ENCODE measurements at places on chromosomes 11 and 22.

DNA sequence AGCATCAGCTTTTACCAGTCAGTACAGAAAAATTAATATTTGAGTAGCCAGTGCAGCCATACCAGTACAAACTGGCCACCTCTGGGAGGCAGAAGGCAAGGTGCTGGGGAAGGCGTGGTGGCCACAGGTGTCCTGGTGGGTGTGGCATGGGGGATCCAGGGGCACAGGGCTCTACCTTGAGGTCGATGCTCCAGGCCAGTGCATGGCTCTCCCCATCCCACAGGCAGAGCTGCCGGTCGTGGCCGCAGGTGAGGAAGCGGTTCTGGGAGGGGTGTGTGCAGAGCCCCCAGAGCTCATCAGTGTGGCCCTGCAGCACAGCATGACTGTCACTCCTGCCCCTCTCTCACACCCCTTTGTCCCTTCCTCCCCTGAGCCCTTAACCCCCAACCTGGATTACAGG, 3.8 kb upstream of the MTA2 start:
- DNase-seq = no peak

DNA sequence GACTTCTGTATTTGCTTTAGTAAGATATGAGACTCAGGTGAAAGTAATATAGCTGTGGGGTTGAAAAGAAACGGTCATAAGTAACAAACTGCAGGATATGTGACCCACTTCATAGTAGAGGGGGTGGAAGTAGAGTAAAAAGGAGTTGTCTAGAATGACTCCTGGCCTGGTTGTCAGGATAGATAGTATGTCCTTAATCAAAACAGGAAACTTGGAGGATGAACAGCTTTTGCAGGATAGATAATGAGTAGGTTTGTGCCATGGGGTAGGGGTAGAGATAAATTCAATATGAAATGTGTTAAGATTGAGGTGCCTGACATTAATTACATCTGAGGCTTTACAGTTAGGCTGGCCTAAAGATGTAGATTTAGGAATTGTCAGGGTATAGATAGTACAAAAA, 47.0 kb upstream of the B3GNT6 start:
- DNase-seq = no peak

DNA sequence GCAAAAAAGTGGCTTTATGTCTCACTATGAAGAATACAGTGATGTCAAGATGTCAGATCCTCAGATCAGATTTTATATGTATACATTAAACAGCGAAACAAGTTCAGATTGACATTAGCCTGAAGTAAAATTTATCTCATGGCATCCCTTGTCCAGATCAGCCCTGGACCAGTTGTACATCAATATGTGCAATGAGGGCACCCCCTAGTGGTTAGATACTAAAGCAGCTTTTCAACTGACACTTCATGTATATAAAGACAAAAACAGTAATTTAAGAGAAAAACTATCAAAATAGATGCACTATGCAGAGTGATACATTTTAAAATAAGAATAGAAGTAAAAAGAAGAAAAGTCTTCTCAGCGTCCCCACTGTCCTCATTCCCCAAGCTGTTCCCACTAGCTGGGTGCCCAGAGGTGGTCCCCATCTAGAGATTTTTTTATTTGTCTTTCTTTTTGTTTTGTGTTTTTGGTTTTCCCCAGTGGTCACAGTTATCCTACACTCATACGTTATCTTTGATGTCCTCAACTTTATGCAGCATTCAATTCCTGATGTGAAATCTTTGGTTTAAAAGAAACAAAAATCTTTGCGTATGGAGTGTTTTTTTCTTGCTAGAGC, 2193.4 kb upstream of the RAG2 start:
- no peak for DNase-seq

GRCh38 chr11:76685831-76686230, 15.3 kb upstream of the LRRC32 start:
- DNase-seq = no peak

GRCh38 chr11:102603091-102603490, 22.0 kb downstream of the MMP20 start:
- DNase-seq = no peak

- no peak for DNase-seq
These were observed 33.8 kb upstream of the SCUBE1 start for GRCh38 chr22:43376765-43377547.

DNA sequence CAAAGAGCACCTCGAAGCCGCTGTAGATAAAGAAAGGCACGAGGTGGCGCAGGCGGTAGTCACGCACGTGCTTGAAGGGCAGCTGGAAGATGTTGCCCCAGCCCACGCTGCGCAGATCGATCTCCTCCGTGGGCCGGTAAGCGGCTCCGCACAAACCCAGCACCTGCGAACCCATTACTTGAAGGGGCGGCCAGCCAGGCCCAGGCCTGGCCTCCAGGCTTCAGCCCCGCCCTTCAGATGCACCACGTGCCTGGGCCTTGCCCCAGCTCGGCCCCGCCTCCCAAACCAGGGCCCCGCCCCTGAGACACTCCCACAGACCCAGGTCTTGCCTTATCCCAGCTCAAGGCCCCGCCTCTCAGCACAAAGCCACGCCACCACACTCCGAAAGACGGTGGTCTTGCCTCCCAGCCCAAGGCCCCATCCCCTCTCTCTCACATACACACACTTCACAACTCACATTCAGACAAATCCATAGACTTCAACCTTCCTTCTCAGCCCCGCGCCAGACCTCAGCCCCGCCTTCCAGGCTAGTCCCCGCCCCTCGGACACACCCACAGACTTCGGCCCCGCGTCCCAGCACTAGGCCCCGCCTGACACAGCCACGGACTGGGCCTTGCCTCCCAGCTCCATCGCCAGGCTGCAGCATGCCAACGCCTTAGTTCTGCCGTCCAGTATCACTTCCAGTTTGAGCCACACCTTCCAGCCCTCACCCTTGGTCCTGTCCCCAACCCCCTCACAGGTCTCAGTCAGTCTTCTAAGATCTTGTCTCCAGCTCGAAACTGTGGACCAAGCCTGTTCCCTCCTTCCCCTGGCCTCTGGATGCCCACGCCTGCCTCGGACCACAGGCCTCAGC, 7.0 kb downstream of the UNC93B1 start:
- DNase-seq = no peak

- no peak for DNase-seq
These were observed 173.3 kb downstream of the CADM1 start for GRCh38 chr11:115330684-115331482.

DNA sequence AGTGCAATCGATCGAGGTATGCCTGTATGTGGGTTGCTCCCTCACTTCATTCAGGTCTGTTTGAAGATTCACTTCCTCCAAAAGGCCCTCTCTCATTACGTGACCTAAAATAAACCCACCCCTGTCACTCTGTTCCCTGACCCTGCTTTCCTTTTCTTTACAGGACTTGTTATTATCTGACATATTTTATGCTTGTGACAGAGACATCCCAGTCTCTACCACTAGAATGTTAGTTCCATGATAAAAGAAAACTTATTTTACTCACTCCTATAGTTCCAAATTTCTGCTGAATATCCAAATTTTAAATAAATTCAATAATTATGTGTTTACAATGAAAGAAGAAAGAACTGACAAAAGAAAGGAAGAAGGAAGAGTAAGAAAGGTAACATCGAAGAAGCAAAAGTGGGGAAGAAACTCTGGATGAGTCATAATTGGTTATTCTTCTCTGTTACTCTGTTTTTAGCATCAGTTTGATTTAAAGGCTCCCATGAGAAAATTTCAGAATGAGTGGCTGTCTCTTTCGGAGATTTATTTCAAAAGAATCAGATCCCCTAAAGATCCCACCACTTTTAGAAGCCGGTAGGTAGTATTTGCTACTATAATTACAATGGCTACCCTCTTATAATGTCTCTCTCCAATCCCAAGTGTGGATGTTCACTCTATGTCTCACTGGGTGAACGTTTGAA, 33.5 kb downstream of the ENTHD1 start:
- no peak for DNase-seq

- DNase-seq = no peak
These were observed 205.6 kb downstream of the DDX10 start for GRCh38 chr11:108870373-108871020.

- DNase-seq = no peak
These were observed 9.6 kb downstream of the ADM start for GRCh38 chr11:10314199-10315072.

- DNase-seq = no peak
These were observed 40.4 kb upstream of the AKIP1 start for GRCh38 chr11:8870411-8871170.

DNA sequence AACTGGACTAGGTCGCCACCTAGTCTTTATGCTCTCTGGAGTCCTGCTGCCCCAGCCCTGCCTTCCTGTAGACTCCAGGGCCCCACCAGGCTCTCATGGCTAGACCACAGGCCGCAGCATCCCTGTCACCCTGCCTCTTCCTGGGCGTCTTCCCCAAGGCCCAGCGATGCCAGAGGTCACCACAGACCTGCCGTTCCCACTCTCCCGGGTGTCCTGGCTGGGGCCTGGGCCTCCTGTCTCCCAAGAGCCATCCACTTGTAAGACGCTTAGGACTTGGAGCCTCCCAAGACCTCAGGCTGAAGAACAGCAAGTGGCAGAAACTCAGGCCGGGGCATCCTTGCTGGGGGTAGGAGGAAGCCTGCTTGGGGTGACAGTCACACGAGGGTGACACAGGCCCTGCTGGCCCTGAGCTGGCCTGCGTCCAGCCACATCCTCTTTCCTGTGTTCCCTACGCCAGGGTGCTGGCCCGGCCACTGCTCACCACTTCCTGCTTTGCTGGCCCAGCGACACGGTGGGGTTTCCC, 2.0 kb upstream of the TCIRG1 start:
- no peak for DNase-seq

- DNase-seq = no peak
These were observed 61.0 kb upstream of the MYO18B start for GRCh38 chr22:25680956-25681355.

DNA sequence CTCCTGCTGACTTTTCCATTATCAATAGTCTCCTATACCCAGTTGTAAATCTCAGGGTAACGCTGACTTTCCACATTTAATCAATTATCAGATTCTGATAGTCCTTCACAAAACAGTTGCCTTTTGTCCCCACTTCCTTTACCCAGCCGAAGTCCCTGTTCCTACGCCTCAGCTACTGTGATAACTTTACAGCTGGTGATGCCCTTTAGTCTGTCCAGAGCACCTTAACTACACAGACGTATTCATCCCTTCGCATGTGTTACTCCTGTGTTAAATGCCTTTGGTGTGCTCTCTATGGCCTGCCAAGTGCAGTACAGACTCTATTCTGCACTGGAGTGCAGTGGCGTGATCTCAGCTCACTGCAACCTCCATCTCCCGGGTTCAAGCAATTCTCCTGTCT, 20.2 kb downstream of the SSH3 start:
- DNase-seq = no peak

GRCh38 chr11:43632181-43632580, 48.4 kb upstream of the HSD17B12 start:
- no peak for DNase-seq

DNA sequence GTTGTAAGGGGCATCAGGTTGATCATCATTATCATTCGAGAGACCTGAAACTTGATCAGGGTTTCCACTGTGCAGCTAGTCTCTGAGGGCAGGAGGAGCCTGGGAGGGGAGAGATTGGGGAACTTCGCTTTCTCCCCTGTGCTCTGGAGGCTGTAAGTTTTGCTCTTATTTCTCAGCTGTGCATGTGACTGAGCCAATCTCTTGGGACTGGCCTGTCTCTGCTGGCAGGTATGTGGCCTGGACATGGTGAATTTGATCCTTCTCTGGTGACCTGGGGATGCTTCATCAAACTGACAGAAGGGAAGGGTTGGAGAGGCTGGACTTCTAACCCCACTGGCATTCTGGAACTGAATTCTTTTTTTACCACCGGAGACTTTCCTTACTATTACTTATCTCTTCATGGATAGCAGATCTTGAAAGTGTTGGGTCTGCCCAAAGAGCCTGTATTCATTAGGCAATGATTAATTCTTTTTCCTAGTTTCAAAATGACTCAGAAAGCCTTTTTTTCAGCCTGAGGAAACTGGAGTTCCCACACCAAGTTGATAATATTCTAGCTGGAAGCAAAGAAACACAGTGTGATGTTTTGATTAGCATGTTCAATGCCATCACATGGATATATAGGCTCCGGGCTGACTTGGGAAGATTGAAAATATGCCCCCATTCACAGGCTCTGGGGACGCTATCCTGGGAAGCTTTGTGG, 36.5 kb downstream of the TSPAN18 start:
- DNase-seq = no peak

GRCh38 chr11:26243426-26243825, 88.5 kb upstream of the ANO3 start:
- no peak for DNase-seq

GRCh38 chr11:26930518-26931247, 63.2 kb upstream of the FIBIN start:
- no peak for DNase-seq

GRCh38 chr11:134376150-134376921, 35.7 kb downstream of the B3GAT1 start:
- DNase-seq = no peak

GRCh38 chr22:49531368-49531791, 296.3 kb downstream of the BRD1 start:
- no peak for DNase-seq

DNA sequence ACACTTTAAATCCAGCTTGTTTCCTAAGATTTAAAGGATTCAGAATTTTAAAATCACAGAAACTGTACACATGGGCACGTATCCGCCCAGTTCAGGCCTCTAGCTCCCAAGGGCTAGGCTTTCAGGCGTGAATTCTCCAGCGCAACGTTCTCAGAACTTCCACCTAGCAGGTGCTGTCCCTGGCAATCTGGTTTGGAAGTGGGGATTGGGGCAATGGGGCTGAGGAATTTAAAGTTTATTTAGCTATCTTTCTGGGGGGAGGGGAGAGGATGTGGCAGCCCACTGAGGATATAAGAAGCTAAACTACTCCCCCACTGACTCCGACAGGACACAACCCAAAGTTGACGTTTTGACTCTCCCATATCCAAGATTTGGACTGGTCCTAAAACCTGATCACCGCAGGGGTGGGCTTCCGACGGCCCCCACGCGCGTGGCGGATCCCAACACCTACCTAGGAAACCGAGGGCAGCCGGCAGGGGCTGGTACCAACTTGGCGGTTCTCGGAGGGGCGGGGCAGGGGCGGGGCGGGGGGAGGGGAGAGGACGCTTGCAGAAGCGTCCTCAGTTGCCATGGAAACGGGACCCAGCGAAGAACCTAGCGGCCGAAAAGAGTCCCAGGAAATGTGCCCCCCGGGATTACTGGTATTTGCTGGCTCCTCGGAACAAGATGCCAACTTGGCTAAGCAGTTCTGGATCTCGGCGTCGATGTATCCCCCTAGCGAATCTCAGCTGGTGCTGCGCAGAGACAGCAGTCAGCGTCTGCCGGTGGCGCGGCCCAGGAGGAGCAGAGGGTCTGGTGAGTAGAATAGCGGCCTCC, at the start of gene HOATZ:
Gene HOATZ (plus strand): TSS at position 563 of the 816 bp plus-strand sequence. CDS start 7 bp downstream, at position 570.
- DNase-seq = no peak

DNA sequence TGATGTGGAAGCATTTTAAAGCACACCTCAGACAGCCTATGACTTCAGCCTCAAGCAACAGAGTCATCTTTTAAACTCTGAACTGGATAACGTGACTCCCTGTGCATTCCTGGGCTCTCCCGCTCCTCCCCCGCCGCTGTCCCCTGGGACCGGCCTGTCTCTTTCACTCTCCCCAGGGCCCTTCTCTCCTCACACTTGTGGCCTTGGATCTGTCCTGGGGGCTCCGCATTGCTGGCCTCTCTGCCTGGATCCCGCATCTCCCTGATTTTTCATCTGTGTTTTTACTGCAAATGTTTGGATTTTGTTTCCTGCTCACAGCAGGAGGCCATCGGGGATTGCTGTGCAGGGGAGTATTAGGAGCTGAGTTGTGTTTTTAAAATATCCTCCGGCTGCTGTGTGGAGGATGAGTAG, 15.4 kb downstream of the C11orf24 start:
- no peak for DNase-seq

- DNase-seq = no peak
These were observed 255.1 kb downstream of the DCDC1 start for GRCh38 chr11:31114442-31114841.

- no peak for DNase-seq
These were observed 708 bp downstream of the MAML2 start for GRCh38 chr11:96342014-96342960.

GRCh38 chr11:131025020-131025419, 108.7 kb upstream of the SNX19 start:
- DNase-seq = no peak

Measured in vagina (tissue), 2 donors.